ENCODE measurements at places on chromosomes 2 and 18. TPM values are rescaled to one million over a fixed set of nuclear protein-coding genes. Genes with fewer than 3 reads are reported as not detected.

- H3K4me3 ChIP-seq: no peak overlapping the region
- peaks cover 3% of the 10 kb centered on the region for H3K27me3 ChIP-seq
- H3K27ac ChIP-seq: no peak overlapping the region
- DNase-seq: peak; percentile 76
These were observed 20.0 kb upstream of the PTPN2 start for GRCh38 chr18:12904012-12904516.

GRCh38 chr2:50955081-50955480 is 76.9 kb downstream of the NRXN1 start:
- H3K27ac ChIP-seq: no peak overlapping the region
- no peaks in the 10 kb centered on the region for H3K27me3 ChIP-seq
- DNase-seq: peak; percentile 36
- no peak overlapping the region for H3K4me3 ChIP-seq
- H3K4me1 ChIP-seq: peaks cover 10% of the 10 kb centered on the region
- H3K36me3 ChIP-seq: no peaks in the 10 kb centered on the region

FBXO48 gene
- 0.88 TPM for total RNA-seq

RAX gene
- total RNA-seq: not detected

Data from osteoblast (primary cell).